Calu3 (cell line): ENCODE measurements at places on chromosomes 4 and X. TPM values are rescaled to one million over a fixed set of nuclear protein-coding genes. Genes with fewer than 3 reads are reported as not detected.

DNA sequence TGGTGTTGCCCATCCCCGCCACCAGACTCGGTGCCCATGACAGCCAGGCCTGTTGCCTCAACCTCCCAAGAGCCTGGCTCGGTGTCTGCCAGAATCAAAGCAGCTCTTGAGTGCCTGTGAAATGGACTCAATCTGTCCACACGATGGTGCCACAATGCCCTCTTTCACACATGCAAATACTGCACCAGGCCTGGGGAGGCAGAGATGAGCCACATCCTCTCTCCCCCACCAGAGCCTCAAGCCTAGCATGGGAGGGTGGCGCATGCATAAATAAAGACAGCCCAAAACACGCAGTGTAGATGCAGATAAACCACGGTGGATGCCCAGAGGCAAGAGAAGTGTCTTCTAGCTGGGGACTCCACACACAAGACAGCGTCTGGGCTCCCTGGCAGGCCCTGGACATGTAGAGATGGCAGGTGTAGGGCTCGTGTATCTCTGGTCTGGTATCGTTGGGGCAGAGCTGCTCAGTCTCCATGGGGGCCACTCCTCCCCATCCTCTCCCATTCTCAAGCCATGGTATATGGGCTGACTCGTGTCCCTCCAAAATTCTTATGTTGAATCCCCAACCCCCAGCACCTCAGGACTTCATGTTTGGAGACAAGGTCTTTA is 65.6 kb downstream of the JAKMIP1 start:
- no peak for DNase-seq
- H3K27ac ChIP-seq: no peak overlapping the region
- no peaks in the 10 kb centered on the region for H3K4me1 ChIP-seq
- H3K36me3 ChIP-seq: peaks cover 3% of the 10 kb centered on the region
- no peak overlapping the region for H3K4me3 ChIP-seq

Gene ALAS2
- not detected in 2 replicates for total RNA-seq

DNA sequence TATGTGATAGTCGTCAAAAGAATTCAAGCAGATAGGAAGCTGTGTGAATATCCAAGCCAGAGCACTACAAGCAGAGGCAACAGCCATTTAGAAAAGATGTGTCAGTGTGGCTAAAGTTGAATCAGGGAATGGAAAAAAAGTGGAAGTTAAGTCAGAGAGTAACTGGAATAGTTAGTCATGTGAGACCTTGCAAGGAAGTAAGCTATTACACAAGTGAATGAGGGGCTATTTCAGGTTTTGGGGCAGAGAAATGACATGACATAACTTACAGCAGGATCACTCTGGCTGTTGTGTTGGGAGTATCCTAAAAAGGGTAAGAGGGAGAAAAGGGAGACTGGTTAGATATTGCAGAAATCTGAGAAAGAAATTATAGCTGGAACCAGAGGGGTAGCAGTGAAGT is 236.6 kb upstream of the PCDH18 start:
- H3K4me1 ChIP-seq: no peaks in the 10 kb centered on the region
- H3K36me3 ChIP-seq: no peaks in the 10 kb centered on the region
- no peak overlapping the region for H3K27ac ChIP-seq
- no peak for DNase-seq

- H3K27me3 ChIP-seq: no peaks in the 10 kb centered on the region
- no peak overlapping the region for H3K4me3 ChIP-seq
- no peak overlapping the region for H3K27ac ChIP-seq
- no peaks in the 10 kb centered on the region for H3K36me3 ChIP-seq
- H3K4me1 ChIP-seq: no peaks in the 10 kb centered on the region
These were observed 449.2 kb downstream of the GRXCR1 start for GRCh38 chr4:43341741-43342140.

Gene UGT8
- 20.2 and 23.1 TPM in 2 replicates for total RNA-seq

DNA sequence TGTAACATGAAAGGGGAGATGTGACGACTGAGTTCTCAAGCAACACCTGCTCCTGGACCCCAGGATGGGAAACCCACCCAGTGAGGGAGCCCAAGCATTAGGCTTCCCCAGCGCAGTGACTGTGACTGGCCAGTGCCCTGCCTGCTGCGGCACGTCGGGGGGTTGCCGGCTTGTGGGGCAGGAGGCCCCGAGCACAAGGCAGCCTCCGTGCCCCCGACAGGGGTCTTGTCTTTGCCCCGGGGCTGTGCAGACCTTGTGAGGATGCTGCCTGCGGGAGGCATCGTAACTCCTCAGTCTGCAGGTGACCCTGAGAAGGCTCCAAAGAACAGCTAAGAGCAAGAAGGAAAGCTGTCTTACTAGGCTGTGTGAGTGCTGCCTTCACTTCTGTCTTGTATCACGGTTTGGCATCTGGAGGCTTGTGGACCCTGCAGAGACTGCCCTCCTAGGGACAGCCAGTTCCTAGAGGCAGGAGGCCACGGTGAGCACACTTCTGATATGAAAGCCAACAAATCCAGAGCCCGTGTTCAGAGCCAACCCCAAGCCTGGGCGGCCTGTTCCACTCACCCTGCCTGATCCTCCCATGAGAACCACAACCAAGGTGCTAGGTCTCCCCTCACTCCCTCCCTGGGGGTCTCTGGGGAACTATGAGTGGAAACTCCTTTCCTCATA is 47.7 kb downstream of the FGFRL1 start:
- no peak overlapping the region for H3K4me3 ChIP-seq
- no peaks in the 10 kb centered on the region for H3K36me3 ChIP-seq
- H3K27me3 ChIP-seq: peaks cover 28% of the 10 kb centered on the region
- H3K4me1 ChIP-seq: no peaks in the 10 kb centered on the region

Gene FREM3
- total RNA-seq: not detected in 2 replicates

Gene ADH1A
- total RNA-seq: not detected in 2 replicates

Gene SPARCL1
- not detected in 2 replicates for total RNA-seq

GRCh38 chrX:78619834-78620233 is 39.3 kb downstream of the RTL3 start:
- no peak overlapping the region for H3K4me3 ChIP-seq
- H3K4me1 ChIP-seq: no peaks in the 10 kb centered on the region
- no peaks in the 10 kb centered on the region for H3K27me3 ChIP-seq
- H3K27ac ChIP-seq: no peak overlapping the region

- DNase-seq: no peak
- no peaks in the 10 kb centered on the region for H3K36me3 ChIP-seq
- no peak overlapping the region for H3K27ac ChIP-seq
- H3K4me1 ChIP-seq: no peaks in the 10 kb centered on the region
- H3K4me3 ChIP-seq: no peak overlapping the region
- H3K27me3 ChIP-seq: peaks cover 12% of the 10 kb centered on the region
These were observed 7.3 kb upstream of the SH3BP2 start for GRCh38 chr4:2785613-2786012.

Gene GSX2
- not detected in 2 replicates for total RNA-seq

- no peak overlapping the region for H3K27ac ChIP-seq
- H3K36me3 ChIP-seq: no peaks in the 10 kb centered on the region
- no peak overlapping the region for H3K4me3 ChIP-seq
- no peaks in the 10 kb centered on the region for H3K4me1 ChIP-seq
- no peaks in the 10 kb centered on the region for H3K27me3 ChIP-seq
These were observed 86.6 kb downstream of the STK32B start for GRCh38 chr4:5137927-5138326.

DNA sequence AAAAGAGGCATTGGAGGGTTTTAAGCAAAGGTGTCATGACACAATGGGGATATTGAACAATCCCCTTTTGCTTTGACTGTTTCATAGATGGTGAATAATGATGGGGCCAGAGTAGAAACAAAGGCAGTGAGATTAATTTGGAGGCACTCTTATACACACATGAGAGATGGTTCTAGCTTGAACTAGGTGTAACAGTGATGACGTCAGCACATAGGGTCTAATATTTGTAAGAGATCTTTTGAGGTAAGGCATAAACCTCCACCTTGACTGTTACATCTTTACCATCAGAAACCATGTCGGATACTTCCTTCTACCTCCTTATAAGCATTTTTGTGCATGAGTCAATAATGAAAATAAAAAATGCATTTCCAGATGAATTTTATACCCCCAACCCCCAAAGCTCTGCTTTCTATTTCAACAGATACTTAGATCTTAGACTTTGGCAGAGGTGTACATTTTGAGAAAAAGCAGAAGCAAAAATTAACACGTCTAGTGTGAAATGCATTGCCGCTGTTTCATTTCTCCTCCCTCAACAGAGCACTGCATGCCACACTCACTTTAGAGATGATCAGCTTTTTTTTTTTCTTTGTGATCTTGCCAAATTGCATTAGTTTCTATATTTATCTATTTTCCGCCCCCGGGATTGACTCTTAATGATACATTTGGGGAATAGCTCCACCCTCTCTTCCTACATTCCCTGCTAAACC is 87.2 kb downstream of the HS3ST1 start:
- H3K36me3 ChIP-seq: no peaks in the 10 kb centered on the region
- no peak for DNase-seq
- no peak overlapping the region for H3K27ac ChIP-seq
- H3K27me3 ChIP-seq: no peaks in the 10 kb centered on the region
- H3K4me1 ChIP-seq: no peaks in the 10 kb centered on the region
- no peak overlapping the region for H3K4me3 ChIP-seq

- H3K4me1 ChIP-seq: peaks cover 3% of the 10 kb centered on the region
- peak overlapping the region; percentile 90 for H3K27ac ChIP-seq
- DNase-seq: no peak
- H3K36me3 ChIP-seq: peaks cover 36% of the 10 kb centered on the region
- H3K27me3 ChIP-seq: no peaks in the 10 kb centered on the region
These were observed 2.1 kb downstream of the SEPTIN11 start for GRCh38 chr4:76951672-76952010.

Gene FAM13A
- 12.1 and 13.5 TPM in 2 replicates for total RNA-seq

- no peaks in the 10 kb centered on the region for H3K27me3 ChIP-seq
- no peaks in the 10 kb centered on the region for H3K36me3 ChIP-seq
- no peak overlapping the region for H3K27ac ChIP-seq
These were observed 81.0 kb upstream of the KLF3 start for GRCh38 chr4:38582889-38583470.

- H3K4me1 ChIP-seq: no peaks in the 10 kb centered on the region
- DNase-seq: no peak
- H3K4me3 ChIP-seq: no peak overlapping the region
These were observed 1614.7 kb downstream of the STIM2 start for GRCh38 chr4:28475381-28475780.
